ENCODE measurements at places on chromosomes 11 and 22.

DNA sequence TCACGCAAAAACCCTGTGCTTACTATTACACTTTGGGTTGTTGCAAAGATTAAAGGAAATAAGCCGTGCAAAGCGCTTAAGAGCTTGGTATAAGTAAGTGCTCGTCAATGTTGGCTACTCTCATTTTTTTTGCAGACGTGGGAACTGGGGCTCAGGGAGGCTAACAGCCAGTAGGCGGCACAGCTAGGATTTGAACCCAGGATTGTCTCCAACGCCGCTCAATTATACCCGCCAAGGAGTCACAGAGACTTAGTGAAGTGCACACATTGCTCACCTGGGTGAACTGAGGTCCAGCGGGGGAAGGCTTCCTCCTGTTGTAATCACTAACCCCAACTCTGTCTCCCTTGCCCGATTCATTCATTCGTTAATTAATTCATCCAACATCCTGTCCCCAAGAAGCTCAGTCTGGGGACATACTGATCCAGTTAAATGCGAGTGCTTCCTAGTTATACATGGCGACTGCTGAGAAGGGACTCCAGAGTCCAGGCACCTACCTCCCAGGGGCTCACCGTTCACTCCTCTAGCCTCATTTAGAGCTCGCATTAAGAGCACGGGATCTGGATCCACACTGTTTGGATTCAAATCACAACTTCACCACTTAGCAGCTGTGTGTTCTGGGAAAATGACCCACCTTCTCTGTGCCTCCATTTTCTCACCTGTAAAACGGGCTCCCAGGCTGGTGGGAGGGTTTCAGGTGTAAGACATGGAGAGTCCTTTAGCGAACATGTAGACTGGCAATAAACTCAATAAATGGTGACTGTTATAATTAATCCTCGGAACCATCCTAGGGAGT, 838 bp upstream of the MTFP1 start:
- DNase-seq, result no peak

DNA sequence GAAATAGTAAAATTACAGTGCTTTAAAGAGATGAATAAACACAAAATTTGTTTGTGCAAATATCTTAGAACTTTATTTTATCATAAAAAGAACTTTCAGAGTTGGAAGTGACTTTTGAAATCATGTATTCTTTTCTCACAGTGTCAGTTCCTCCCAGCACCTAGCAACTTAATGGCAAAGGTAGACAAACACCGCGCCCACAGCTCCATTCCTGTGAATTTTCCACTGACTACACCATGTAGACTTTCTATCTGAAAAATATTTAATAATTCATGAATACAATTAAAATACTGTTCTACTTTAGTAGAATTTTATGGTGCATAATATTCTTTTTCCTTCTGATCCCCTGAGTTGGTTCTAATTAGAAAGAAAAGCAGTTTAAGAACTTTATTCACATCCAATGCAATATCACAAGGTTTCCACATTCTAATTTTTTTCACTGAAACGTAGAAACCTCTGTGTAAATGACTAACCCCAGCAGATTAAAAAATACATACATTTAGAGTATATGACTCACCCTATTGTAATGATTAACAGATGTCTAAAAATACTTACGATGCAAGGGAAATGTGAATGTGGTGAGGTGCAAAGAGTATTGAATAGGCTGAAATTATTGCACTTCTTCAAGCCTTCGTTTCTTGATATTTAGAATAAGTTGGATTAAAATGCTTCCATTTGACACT, 218.2 kb upstream of the CCDC179 start:
- peak; percentile 77 for DNase-seq

DNA sequence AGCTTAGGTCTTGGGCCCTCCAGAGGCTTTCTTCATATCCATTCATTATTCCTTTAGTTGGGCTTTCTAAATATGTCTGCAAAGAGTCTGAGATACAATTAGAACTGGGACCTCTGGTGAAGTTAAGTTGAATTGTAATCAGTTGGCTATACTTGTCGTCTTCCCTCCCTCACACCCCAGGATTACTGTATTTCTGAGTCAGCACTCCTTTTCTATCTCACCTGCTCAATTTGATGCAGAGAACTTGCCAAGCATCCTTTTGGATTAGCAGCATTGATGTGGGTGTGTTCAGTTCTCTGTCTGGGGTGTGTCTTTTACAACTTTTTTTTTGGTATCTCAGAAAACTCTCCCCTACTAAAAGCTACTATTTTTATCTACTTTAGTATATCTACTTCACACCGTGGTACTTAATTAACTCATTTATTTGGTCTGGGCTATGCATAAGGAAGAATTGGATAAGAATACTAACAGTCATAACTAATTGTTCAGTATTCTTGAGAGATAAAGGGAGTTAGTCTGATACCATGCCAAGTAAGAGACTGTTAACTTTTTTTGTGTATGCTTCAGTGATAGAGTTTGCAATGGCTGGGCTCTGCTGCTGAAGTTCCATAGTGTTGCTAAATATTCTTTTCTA, 15.1 kb downstream of the CTNND1 start:
- DNase-seq, result no peak

- DNase-seq, result no peak
These were observed 618.7 kb upstream of the CADM1 start for GRCh38 chr11:116122697-116123472.

- no peak for DNase-seq
These were observed 7.6 kb downstream of the IGF2 start for GRCh38 chr11:2131371-2132236.

DNA sequence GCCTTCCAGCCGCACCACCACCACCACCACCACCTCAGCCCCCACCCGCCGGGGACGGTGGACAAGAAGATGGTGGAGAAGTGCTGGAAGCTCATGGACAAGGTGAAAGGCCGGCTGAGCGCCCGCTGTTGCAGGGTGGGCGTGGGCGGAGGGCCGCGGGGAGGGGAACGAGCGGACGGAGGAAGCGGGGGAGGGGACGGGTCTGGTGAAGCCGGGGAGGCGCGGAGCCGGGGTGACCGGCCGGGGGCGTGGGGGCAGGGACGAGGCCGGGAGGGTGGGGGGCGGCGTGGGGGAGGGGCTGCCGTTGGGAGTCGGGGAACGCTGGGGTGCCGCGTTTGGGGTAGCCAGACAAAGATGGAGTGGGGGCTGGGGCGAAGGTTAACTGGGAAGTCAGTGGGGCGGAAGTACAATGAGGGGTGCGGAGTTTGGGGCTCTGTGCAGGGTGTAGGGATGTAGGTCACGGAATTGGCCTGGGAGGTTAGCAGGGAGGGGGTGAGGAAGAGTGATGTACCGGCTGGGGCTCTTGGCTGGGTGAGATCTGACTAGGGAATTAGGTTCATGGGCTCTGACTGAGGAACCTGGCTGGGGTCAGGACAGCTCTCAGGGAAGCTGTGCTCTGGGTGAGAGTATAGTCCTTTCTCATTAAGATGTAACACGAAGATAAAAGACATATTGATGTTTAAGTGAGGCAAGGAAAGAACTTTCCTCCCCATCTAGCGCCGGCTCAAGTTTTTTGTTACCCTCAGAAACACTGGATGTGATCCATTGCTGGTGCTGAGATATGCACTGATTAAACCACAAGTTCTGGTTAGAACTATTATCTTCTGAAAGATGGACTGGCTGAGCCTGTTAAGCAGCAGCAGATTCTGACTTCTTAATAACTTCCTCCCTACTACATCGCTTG, 624 bp downstream of the CBL start:
- peak; percentile 15 for DNase-seq

GRCh38 chr11:10792385-10793068, 16.2 kb downstream of the EIF4G2 start:
- DNase-seq, result peak; percentile 64

GRCh38 chr22:31244046-31244942, 32.2 kb downstream of the LIMK2 start:
- DNase-seq, result peak; percentile 70

GRCh38 chr11:10653946-10654810, 39.4 kb downstream of the IRAG1 start:
- peak; percentile 70 for DNase-seq

DNA sequence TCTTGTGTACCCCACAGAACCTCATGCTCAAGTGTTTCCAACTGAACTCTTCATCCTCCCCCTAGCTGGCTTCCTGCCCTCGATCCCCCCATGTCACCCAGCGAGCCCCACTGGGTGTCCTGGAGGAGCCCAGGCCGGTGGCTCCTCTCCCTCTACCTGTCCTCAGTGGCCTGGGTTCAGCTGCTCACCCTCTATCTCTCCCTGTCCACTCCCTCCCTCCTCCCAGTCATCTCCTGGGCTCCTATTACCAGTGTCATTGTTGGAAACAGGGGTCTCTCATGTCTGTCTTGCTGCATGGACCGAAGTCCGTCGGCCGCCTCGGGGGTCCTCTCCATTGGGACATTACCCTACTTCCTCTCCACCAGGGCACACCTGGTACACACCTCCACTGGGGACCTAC, 12.9 kb upstream of the MPPED1 start:
- DNase-seq, result no peak

DNA sequence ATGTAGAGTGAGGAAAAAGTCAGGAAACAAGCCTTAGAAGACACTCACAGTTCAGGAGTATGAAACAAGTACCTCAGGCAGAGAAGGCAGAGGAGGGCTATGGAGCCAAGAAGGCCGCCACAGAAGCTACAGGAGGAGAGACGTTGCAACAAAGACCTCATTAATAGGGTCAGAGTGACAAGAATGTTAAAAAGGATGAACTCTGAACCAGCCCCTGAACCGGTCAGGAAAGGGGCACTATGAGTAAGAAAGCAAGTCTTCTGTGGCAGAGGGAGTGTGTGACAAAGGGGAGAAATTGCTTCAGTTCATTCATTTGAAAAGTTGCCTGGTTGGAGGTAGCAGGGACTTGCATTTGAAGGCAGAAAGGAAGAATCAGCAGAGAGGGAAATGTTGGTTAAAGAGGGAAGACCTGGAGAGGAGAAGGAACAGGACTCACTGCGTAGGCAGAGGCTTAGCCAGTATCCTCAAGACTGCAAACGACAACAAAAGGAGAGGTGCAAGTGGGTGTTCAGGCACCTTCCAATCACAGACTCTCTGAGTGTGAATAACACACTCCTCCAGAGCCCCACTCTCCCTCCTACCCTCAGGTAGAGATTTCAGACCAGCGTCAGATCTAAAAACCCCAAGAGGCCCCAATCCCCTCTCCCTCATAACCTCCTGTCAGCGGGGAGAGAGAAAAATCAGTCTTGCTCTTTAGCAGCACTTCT, 15.4 kb downstream of the TAGLN start:
- DNase-seq, result no peak

- DNase-seq, result peak; percentile 76
These were observed 87.4 kb upstream of the ARHGAP32 start for GRCh38 chr11:129279326-129280026.

GRCh38 chr11:49505231-49505630, 296.8 kb upstream of the FOLH1 start:
- DNase-seq, result no peak

- DNase-seq, result no peak
These were observed 8.3 kb downstream of the ATP5MGL start for GRCh38 chr22:42632096-42632495.

DNA sequence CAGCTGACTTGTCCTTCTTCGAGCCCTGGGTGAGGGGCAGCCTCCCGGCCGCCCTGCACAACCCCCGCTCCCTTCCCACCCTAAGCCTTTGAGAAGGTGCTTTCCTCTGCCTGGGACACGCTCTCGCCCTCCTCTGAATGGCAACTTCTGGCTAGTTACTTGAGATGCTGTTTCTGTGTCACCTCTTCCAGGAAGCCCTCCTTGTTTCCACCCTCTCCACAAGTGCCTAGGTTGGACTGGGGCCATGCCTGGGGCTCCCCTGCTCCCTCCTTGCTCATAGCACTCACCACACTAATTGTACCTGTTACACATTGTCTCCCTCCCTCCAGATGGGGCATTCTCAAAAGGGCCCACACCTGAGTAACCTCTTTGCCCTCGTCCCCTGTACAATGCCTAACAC, 72.2 kb downstream of the SCUBE1 start:
- DNase-seq, result no peak

DNA sequence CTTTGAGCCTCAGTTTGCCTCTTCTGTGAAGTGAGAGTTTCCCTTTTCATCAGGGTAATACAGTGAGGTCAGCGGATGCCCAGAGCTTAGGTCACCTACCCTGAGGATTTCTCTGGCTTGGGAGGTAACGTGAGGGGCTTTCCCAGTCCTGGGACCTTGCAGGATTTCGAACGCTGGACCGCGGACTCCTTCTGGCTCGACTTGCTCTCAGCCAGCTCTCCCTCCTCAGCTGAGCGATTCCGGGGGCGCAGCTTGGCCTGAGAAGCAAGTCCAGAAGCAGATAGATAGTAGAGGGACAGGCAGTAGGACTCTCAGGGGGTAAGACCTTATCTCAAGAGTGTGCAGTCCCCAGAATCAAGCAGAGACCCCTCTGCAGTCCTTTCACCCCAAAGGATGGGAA, 24.0 kb downstream of the TNKS1BP1 start:
- DNase-seq, result no peak

DNA sequence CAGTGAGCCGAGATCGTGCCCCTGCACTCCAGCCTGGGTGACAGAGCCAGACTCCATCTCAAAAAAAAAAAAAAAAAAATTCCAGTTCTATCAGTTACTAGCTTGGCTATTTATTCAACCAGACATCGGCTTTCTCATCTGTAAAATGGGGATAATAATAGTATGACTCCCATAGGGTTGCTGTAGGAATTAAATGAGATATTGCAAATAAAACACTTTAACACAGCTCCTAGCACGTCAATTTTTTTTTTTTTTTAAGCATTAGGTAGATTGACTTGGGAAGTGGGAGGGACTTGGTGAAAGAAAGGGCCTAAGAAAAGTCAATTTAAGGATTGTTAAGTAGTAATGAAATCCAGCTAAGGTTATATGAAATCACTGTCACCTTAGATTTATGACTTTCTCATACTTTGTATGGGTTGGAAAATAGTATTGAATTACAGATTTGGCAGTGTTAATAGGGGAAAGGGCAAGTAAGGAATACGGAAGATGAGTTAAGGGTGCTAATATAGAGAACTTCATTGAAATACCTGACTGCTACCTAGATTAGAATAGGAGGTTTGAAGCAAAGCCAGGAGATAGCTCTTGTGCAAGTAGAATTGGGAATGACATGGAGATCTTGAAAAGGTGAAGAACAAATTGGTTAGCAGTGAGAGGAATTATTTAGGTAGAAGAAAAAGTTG, 28.8 kb downstream of the BIRC2 start:
- DNase-seq, result no peak

DNA sequence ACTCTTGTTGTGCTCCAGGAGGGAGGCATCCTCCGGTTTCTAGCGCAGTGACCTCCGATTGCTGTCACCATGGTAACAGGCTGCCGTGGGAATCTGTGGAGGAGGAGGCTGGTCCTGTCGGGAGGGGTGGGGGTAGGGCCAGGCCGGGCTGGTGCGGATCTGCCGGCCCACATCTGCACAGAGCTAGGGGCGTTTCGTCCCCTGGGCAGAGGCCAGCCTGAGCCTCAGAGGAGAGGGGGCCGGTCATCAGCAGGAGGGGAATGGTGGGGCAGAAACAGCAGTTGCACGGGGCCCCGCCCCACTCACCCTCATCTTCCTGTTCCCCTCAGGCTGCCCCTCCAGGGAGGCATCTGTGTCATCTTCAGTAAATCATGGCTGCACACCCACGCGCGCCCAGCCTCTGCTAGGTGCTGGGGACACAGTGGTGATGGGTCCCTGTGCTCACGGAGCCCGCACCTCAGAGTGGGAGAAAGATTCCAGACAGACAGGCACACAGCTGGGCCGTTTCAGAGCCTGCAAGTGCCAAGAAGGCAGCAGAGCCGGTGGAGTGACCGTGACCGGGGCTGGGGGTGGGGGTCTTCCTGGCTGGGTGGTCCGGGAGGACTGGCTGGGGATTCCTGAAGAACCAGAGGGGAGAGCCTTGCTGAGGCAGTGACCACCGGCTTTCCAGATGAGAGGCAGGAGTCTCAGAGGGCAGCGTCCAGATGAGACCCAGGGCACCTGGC, 120.5 kb downstream of the CACNA1I start:
- no peak for DNase-seq
